ENCODE measurements at places on chromosomes 11 and 22. TPM values are rescaled to one million over a fixed set of nuclear protein-coding genes. Genes with fewer than 3 reads are reported as not detected.

MYH9 gene
- total RNA-seq = 714 TPM

GRCh38 chr11:108394744-108395284, 72.5 kb downstream of the C11orf65 start:
- H3K4me3 ChIP-seq = no peak overlapping the region
- no peaks in the 10 kb centered on the region for H3K27me3 ChIP-seq

BSCL2 gene
- total RNA-seq = 27.8 TPM

- H3K4me1 ChIP-seq = peaks cover 10% of the 10 kb centered on the region
- H3K36me3 ChIP-seq = peaks cover 2% of the 10 kb centered on the region
- H3K27ac ChIP-seq = no peak overlapping the region
- no peak overlapping the region for H3K4me3 ChIP-seq
- H3K27me3 ChIP-seq = peaks cover 11% of the 10 kb centered on the region
Observed at GRCh38 chr11:68136866-68137265, 15.7 kb upstream of the CHKA start.

DNA sequence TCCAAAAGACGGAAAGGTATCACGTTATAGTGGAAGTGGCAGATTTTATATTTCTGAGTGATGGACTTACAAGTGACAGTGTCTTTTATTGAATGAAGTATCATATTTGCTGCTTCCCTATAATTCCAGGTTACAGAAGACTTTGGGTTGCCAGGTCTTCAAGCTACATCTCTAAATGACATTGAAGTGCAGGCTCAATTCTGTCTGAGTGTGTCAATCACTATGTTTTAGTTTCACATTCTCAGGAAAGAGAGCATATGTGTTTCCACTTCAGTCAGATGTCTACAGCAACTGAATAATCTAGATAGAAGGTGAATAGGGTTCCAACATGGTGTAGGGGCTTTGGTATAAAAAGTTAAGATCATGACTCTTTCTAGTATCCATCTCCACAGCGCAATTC, 492.7 kb upstream of the API5 start:
- H3K4me3 ChIP-seq = no peak overlapping the region
- H3K27me3 ChIP-seq = no peaks in the 10 kb centered on the region
- no peaks in the 10 kb centered on the region for H3K4me1 ChIP-seq
- no peaks in the 10 kb centered on the region for H3K36me3 ChIP-seq

GRCh38 chr11:77206264-77207018, 78.4 kb downstream of the MYO7A start:
- H3K4me3 ChIP-seq = no peak overlapping the region
- no peaks in the 10 kb centered on the region for H3K36me3 ChIP-seq
- peaks cover 3% of the 10 kb centered on the region for H3K27me3 ChIP-seq
- no peak overlapping the region for H3K27ac ChIP-seq
- peak; percentile 10 for DNase-seq

DNA sequence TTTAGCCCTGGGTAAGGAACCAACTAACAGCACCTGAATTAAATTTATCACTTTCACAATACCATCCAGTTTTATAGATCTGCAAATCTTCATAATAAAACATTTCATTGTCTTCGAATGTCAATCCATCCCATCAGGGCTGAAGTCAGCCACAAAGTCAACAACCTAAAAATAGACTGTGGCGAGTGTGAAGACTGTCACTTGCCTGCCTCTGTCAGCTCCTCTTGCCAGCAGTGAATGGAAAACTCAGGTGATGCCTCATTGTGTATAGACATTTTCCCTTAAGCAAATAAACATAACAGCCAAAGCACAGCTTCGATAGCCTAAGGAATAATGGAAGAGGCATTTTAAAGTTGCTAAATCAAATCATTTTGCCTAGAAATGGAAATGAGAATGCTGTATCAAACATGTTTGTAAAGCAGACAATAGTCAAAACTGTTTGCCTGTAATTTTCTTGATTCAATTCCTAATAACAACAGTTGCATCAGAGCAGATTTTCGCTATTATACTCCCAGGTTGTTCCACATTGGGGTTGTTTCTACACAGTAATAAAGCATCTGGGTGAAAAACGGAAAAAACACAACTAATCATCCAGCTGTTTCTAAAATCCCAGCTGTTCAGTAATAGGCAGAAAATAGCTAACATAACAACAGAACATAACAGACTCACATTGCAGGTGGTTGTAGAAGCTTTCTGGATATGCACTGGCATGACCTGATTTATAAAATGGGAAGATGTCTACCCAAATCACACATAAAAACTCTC, 15.7 kb downstream of the KCNA4 start:
- no peak for DNase-seq
- H3K36me3 ChIP-seq = no peaks in the 10 kb centered on the region
- H3K27me3 ChIP-seq = no peaks in the 10 kb centered on the region
- no peaks in the 10 kb centered on the region for H3K4me1 ChIP-seq
- H3K27ac ChIP-seq = no peak overlapping the region

DNA sequence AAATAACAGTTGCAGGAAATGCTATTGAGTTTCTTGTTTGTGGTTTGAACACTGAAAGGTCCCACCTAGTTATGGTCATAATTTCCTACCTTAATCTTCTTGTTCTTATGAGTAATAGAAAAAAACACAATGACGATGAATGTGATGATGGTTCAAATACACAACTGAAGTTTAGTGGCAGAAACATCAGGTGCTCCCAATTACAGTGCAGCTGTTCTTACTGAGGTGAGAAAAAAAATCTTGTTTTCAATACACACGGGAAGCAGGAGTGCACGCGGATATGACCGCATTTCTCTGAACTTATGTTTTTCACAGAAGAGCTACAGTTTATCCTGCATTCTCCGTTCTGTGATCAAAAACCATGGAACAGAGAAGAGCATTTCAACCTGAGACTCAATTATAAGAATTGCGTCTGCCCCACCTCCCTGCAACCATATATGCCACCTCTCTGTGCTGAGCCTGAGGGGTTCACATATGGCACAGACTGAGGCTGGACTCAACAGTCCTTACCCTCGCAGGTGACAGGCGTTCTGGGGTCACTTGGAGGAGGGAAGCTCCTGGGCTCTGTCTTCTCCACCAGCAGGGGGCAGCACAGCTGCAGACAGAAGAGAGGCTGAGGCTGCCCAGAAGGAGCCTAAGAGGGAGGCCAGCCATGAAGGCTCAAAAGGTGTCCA, 99.7 kb upstream of the IGLL5 start:
- no peaks in the 10 kb centered on the region for H3K36me3 ChIP-seq
- no peak overlapping the region for H3K4me3 ChIP-seq
- H3K4me1 ChIP-seq = no peaks in the 10 kb centered on the region
- no peak overlapping the region for H3K27ac ChIP-seq

DNA sequence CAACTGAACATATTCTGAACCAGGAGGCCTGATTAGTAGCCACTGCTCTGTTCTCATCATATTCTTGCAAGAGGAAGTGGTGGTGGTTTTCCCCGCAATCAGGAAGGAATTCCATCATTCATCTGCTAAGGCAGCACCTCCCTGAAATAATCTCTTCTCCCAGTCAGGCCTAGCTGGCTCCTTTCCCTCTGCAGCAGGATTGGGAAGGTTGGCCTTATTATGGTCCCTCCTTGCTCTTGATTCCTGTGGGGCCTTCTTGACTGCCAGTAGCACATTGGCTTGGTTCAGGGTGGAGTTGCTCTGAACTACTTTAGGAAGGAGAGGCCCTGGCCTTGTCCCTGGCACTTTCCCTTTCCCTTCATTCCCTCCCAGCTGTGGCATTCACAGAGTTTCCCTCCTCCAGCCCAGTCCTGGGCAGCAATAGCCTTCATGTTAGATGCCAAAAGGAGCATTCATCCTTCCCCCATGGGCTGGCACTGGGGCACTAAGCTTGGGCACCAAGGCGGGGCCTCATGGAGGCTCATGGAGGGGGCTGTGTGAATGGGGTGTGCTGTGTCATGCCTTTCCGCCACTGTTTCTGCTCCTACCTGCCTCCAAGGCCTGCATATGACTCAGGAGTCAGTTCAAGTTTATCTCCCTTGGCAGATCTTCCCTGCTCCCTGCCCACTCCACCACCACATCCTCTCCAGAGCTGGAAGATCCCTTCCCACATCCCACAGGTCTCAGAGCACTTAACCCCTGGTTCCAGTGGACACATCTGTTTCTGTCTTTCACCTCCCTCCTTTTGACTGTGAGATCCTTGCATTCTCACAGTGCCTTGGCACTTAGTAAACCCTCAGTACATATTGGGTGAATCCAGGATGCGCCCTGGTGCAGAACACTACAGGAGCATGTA, 27.6 kb upstream of the CD44 start:
- H3K4me3 ChIP-seq = peak overlapping the region; percentile 28
- H3K27ac ChIP-seq = peak overlapping the region; percentile 31
- H3K27me3 ChIP-seq = no peaks in the 10 kb centered on the region
- peaks cover 85% of the 10 kb centered on the region for H3K4me1 ChIP-seq
- no peak for DNase-seq

DNA sequence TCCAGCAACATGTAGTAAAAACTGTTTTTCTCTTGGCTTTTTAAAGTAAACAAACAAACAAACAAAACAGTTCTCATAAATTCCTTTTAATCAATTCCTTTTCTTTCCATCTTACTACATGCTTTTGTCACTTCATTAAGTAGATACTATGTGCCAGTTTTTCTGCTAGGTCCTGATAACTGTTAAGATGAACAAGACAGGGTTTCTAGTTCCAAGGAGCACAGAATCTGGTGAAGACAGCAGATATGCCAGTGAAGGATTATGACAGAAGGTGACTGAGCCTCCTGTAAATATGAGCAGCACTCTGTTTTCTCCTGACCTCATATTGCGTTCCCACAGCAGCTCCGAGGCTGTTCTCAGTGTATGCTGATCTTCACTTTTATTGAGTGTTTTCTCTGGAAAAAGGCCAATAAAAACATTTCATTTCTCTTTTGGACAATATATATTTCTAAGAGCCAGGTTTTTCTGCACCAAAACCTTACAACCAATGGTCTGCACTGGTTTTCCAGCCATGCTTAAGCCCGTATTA, 45.8 kb downstream of the HEPHL1 start:
- H3K27me3 ChIP-seq = peaks cover 2% of the 10 kb centered on the region
- no peaks in the 10 kb centered on the region for H3K36me3 ChIP-seq
- H3K4me3 ChIP-seq = no peak overlapping the region

GRCh38 chr11:68661014-68661413, 23.3 kb upstream of the GAL start:
- H3K4me3 ChIP-seq = no peak overlapping the region
- no peaks in the 10 kb centered on the region for H3K36me3 ChIP-seq
- H3K27ac ChIP-seq = no peak overlapping the region

DNA sequence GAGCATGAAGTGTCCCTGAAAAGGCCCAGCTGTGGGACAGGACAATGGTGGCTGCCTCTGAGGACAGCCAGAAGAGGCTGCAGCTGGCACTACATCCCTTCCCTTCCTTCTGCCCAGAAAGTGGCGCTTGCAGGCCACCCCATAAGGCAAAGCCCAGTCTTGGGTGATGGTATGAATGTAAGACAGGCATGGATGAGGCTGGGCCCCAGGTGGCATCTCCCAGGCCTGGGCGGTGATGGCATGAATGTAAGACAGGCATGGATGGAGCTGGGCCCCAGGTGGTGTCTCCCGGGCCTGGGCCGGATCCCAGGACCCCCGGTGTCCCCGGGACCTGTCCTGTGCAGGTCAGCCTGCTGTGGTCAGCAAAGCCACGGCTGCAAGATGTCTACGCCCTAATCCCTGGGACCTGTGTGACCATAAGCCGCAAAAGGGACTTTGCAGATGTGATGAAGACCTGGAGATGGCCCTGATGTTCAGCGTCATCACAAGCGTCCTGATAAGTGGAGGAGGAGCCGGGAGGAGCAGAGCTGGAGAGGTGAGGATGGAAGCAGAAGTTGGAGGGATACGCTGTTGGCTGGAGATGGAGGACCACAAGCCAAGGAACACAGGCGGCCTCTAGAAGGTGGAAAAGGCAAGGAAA, 181.1 kb downstream of the CTTN start:
- H3K4me1 ChIP-seq = no peaks in the 10 kb centered on the region
- H3K4me3 ChIP-seq = no peak overlapping the region
- DNase-seq = no peak
- H3K27me3 ChIP-seq = peaks cover 2% of the 10 kb centered on the region
- no peak overlapping the region for H3K27ac ChIP-seq

DNA sequence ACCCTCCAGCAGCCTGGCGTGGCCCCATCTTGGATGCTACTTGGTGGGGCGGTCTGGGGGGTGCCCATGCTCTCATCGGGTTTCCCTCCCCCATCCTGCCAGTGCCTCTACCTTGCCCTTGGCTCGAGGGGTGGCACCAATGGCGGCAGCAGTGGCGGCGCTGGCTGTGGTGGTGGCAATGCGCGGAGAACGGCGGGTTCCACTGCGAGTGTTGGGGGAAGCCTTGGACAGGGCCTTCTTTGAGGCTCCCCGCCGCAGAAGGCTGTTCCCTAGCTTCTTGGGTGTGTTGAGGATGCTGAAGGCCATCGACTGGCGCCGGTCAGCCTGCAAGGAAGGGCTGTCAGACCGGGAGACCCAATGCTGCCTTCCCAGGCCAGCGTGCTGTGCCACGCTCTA, 5.1 kb downstream of the IL18BP start:
- H3K4me3 ChIP-seq = no peak overlapping the region
- H3K27ac ChIP-seq = no peak overlapping the region
- H3K4me1 ChIP-seq = peaks cover 19% of the 10 kb centered on the region
- H3K36me3 ChIP-seq = peaks cover 84% of the 10 kb centered on the region
- no peak for DNase-seq
- no peaks in the 10 kb centered on the region for H3K27me3 ChIP-seq

NUP98 gene
- total RNA-seq = 117 TPM

DNA sequence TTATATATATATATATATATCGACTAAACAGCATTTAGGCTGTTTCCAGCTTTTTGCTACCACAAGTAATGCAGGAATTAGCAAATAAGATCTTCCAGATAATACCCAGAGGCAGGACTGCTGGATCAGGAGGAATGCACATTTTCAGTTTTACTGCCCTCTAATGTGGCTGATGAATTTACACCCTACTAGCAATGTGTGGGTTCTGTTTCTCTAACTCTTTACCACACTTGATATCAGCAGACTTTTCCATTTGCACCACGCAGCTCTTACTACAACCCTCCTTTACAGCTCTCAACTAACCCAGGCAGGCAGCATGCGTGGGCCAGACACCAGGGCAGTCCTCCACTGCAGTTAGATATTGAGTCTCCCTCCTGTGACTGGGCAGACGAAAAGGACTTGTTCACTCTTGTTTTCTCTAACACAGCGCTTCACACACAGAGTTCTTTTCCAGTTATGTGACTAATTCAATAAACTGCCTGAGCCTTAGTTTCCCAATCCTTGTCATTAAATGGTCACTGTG, 67.7 kb downstream of the IGLL5 start:
- no peak overlapping the region for H3K4me3 ChIP-seq
- H3K36me3 ChIP-seq = no peaks in the 10 kb centered on the region
- peak overlapping the region; percentile 41 for H3K27ac ChIP-seq
- H3K27me3 ChIP-seq = no peaks in the 10 kb centered on the region
- peaks cover 51% of the 10 kb centered on the region for H3K4me1 ChIP-seq

CDC42EP1 gene
- not detected for total RNA-seq

DNA sequence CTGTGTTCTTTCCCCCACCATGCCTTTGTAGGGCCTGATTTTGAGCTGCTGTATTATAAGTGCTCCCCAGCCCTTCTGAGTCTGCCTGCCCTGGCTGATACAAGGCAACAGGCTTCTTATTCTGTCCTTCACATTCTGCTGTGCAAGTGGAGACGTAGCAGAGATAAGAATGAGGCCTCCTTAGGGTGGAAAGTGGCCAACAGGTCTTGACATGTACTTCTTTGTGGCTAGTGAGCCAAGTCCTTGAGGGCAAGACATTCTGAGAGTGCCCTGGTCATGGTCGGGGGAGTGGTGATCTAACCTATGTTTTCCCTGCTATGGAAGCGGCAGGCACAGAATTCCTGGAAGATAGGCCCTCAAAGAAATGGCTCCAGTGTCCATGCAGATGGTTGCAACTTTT, 235.7 kb upstream of the CADM1 start:
- no peaks in the 10 kb centered on the region for H3K27me3 ChIP-seq
- H3K27ac ChIP-seq = no peak overlapping the region
- no peak overlapping the region for H3K4me3 ChIP-seq
- no peaks in the 10 kb centered on the region for H3K4me1 ChIP-seq
- no peak for DNase-seq

- H3K27ac ChIP-seq = no peak overlapping the region
- DNase-seq = no peak
- H3K4me1 ChIP-seq = no peaks in the 10 kb centered on the region
Observed at GRCh38 chr22:26124991-26125725, 44.1 kb upstream of the SEZ6L start.

CARD16 gene
- total RNA-seq = 31.5 TPM

RBMXL2 gene
- total RNA-seq = not detected

All from activated B cell treated with CpG ODN at 0.5 μM for 24 hours (primary cell).